ENCODE measurements at places on chromosomes 6 and 20.
A peak's percentile ranks its signal among the peaks of the same experiment; 100 is the strongest.

GRCh38 chr20:36893801-36894200 lies 17.9 kb downstream of the TLDC2 start:
- DNase-seq: no peak

GRCh38 chr6:162706232-162706631 lies 21.3 kb downstream of the PRKN start:
- DNase-seq: peak; percentile 49

GRCh38 chr6:167793421-167793820 lies 33.3 kb upstream of the AFDN start:
- no peak for DNase-seq

DNA sequence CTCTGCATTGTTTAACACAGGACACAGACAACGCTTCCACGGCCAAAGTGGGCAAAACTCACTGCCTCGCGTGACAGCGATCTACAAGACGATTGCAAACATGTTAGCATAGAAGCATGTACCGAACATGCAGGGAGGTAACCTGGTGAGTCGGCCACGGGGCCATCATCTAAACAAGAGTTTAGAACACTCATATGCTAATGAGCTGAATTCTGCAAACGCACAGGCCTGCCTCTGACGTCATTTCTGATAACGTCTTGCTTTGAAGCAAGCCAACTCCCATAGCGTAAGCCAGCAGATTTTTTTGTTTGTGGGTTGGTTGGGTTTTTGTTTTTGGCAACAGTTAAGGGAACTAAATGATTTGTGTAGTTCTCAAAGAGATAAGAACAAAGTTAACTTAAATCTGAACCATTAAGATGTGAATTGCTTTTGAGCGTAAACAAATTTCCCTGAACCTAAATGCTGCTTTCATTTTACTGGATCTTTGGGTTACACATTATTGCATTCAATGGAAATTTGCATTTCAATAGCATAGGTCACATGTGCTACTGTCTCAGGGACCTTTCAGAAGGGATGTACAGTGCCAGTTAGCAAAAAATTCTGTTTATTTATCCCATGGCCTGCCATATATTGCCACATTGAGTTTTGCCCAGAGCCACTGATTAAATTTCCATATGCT lies 184.5 kb upstream of the PDE10A start:
- DNase-seq: no peak

- DNase-seq: no peak
Observed at GRCh38 chr6:70060680-70061079, 194.3 kb downstream of the COL19A1 start.

GRCh38 chr20:47257771-47258170 lies 98.7 kb downstream of the ZMYND8 start:
- DNase-seq: no peak

DNA sequence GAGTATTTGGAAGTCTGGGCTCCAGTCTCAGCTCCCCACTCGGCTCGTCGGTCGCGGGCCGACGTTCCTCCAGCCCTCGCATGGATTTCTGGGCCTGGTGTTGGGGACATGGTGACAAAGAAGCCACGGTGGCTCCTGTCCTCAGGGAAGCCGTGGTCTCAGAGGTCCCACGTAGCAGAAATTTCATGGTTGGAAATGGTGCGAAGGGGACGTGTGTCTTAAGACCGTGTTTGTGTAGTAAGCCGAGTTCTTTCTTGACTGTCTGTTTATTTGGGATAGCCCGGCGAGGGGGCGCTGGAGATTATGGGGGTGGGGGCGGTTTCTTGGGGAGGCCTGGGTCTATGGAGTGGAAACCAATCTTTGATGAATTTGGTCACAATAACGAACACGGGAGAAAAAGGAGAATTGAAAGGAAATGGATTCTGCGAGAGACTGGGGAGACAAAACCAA lies 23.5 kb upstream of the MAP3K7 start:
- peak; percentile 61 for DNase-seq

DNA sequence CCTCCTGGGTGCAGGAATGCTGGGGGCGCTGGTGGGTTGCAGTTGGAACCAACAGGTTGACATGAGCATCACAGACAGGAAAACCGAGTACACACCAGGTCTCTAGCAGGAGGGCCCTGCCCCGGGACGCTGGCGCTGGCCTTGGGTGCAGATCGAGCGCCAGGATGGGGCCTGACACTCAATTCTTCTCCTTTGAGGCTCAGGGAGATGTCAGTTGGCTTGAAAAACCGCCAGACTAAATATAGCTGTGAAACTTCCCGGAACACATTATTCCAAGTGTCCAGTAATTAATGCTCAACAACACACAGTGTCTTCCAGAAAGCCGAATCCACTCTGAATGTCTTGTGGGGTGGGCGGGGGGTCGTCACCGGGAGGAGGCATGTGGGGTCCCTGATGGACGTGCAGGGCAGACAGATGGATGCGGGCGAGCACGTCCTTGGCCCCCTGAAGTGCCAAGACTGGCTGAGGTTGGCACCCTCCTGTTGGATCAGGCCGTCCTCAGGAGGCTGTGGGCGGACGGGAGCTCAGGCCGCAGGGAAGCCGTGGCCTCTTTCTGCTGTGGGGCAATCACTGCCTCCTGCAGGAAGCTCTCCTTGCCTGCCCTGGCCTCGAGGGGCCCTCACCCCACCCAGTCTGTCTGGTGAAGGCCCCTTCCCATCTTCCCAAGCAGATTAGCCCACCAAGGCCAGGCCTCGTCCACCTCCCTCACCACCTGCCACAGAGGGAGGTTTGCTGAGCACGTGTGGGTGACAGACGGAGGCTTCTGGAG lies 19.4 kb upstream of the GATA5 start:
- DNase-seq: no peak

GRCh38 chr20:2394411-2395055 lies 13.8 kb downstream of the TGM6 start:
- no peak for DNase-seq

GRCh38 chr6:113291751-113292445 lies 565.2 kb upstream of the MARCKS start:
- DNase-seq: peak; percentile 3

GRCh38 chr6:25630508-25631278 lies 21.3 kb upstream of the SCGN start:
- no peak for DNase-seq

DNA sequence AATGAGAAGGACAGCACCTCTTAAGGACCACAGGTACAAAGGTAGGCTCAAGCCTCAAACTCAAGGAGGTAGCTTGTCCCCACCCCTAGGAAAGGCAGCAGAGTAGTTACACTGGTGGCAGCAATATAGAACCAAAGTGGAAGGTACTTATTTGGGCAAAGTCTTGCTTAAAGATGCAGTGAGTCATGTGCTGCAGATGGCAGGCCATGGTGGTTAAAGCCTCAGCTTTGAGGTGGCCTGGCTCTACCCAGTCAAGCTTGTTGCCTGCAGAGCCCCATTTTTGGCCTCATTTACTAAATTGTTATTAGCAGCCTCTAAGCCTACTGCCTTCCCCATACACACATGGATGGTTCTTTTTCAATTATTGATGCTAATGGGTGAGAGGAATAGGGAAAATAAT lies 146.0 kb downstream of the ELOVL4 start:
- no peak for DNase-seq

- DNase-seq: no peak
Observed at GRCh38 chr6:98946266-98946878, 1.4 kb downstream of the FBXL4 start.

GRCh38 chr20:48606172-48606840 lies 221.5 kb downstream of the PREX1 start:
- DNase-seq: no peak

DNA sequence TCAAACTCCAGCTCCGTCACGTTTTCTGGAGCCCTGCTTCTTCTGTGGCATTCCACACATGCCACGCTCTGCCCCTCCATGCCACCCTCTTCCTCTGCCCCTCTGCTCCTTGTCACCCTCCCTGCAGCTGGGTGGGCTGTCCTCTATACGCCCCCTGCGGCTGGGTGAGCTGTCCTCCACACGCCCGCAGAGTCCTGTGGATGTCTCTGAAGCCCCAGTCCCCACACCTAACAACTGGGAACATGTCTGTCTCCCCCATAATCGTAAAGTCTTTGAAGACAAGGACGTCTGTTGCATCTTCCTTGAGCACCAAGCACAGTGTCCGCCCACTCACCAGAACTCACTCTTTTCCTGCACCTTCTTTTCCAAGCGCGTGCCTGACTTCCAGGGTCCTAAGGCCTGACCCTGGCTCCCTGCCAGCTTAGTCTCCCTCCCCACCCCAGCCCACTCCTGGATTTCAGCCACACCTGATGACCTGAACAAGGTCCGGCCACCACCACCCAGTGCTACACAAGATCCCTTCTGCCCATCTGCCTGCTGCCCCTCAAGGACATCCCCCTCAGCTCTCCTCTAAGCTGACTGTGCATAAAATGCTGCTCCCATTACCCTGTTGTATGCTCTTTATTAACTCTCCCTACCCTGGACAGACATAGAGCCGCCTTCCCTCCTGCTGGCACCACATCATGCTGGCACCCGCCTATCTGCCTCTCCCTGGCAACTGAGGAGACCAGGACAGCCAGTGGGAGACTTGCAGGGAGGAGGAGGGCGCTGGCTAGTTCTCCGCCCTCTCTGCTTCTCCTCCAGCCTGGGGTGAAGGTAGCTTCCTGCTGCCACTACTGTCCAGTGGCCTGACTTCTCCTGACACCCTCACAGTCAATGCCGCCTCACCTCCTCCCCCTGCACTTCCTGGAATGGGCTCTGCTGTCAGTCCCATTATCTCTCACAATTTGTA lies 10.7 kb upstream of the PRR18 start:
- DNase-seq: no peak

GRCh38 chr6:167492100-167492449 lies 167.2 kb downstream of the TTLL2 start:
- DNase-seq: no peak

- no peak for DNase-seq
Observed at GRCh38 chr20:50233325-50234212, 42.9 kb downstream of the CEBPB start.

- no peak for DNase-seq
Observed at GRCh38 chr6:2940010-2940850, 31.1 kb downstream of the SERPINB6 start.

DNA sequence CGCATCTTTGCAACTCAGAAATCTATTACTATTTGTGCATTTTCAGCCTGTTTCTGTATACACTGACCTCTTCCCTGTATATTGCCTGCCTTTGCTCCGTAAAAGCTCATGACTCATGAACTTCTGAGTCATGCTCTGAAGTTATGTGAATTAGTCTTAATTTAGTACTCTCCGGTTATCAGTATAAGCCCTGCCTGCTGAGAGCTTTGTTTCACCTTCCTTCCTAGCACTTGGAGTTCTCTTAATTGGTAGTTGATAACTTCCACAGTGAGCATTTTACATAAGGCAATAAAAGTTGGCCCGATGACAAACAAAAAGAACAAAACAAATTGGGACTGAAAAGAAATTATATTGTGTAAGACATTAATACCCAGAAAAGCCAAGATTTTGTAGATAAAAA lies 231.4 kb downstream of the GJA1 start:
- no peak for DNase-seq

GRCh38 chr20:38023181-38024001 lies 9.9 kb downstream of the TTI1 start:
- DNase-seq: no peak

GRCh38 chr6:252775-253535 lies 39.3 kb upstream of the DUSP22 start:
- no peak for DNase-seq

GRCh38 chr20:53489528-53489927 lies 104.1 kb downstream of the ZNF217 start:
- DNase-seq: no peak

GRCh38 chr6:26342106-26343004 lies 22.6 kb upstream of the BTN3A2 start:
- no peak for DNase-seq

DNA sequence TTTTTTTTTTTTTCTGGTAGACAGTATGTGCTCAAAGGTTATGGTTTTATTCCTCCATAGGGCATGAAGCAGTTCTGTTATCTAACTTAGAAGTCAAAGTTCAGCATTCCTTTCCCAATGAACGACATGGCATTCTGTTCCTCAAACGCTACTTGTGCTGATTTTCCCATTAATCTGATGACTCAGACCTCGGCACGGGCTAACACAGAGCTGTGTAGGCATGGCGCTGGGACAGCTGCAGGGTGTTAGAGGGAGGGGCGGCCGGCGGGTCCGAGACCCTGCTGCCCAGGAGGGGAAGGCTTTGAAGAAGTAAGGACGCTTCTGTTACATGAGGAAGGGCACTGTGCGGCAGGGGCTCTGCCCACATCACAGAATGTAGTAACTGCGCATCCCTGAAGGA lies 93.6 kb upstream of the AGPAT4 start:
- no peak for DNase-seq

DNA sequence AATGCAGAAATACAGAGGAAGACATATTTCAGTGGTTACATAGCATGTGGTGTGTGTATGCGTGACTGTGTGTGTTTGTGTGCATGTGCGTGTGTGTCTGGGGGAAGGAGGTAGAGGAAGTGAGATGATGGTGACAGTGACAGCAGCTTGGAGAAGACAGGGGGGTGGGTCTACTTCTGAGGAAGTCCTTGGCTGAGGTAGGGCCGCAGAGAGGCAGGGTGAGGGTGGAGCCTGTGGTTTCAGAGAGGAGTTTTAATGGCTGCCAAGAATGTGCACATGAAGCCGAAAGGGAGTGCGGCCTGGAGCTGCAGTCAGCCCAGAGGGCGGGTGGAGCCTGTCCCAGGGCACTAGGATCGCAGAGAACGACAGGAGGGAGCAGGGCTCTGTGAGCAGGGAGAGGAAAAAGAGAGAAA lies 22.7 kb upstream of the RNF24 start:
- DNase-seq: no peak

GRCh38 chr6:111057074-111057752 lies 30.1 kb upstream of the SLC16A10 start:
- peak; percentile 15 for DNase-seq

GRCh38 chr6:42988486-42989020 lies 4.2 kb downstream of the PPP2R5D start:
- DNase-seq: no peak

DNA sequence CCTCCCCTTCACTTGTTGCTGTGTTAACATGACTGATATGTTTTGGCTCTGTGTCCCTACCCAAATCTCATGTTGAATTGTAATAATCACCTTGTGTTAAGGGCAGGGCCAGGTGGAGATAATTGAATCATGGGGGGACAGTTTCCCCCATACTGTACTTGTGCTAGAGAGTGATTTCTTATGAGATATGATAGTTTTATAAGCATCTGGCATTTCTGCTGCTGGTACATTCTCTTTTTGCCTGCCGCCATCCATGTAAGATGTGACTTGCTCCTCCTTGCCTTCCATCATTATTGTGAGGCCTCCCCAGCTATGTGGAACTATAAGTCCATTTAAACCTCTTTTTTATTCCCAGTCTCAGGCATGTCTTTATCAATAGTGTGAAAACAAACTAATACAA lies 185.0 kb downstream of the TBX18 start:
- DNase-seq: no peak

- DNase-seq: peak; percentile 30
Observed at GRCh38 chr6:33927616-33928015, 123.8 kb upstream of the MLN start.

DNA sequence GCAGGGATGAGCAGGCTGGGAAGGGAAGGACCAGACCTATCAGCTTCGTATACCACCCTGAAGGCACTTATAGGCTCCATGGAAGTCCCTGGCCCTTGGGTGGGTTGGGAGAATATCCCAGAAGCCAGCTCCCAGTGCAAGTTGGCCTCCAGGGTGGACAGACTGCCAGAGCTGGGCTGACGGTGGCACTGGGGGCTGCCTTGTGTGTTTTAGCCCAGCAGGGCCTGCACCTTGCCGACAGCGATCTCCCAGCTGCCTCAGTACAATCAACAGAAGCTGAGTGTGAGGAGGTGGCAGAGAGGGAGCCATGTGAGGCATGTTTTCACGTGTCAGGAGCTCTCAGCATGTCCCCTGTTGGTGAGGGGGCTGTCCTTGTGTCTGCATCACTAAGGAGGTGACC lies 159.5 kb downstream of the VEGFA start:
- no peak for DNase-seq
